ENCODE measurements at places on chromosomes 5 and 9.

DNA sequence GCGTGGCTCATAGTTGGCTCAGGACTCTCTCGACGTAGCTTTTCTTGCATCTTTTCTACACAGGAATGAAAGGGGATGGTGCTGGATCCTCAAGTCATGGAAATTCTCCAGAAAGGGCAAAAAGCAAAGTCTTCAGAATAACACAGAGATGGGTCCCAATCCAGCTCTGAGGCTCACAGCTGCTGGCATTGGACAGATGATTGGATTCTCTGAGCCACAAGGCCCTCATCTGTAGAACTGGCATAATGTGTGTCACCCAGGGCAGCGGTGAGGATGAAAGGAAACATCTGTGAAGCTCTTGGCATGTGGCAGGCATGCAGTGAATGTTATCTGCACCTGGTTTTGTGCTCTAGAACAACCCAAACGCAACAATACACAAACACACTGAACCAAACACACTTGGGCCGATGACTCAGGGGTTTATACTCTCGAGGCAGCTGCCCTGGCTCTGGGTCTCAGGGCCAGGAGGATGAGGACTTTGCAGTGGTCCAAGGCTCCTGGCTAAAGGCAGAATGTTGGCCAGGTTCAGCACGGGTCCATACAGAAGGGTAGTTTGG, 64.0 kb upstream of the UBTD2 start:
- no peak for DNase-seq

- DNase-seq = no peak
These were observed 118.5 kb downstream of the COL23A1 start for GRCh38 chr5:178471711-178472110.

DNA sequence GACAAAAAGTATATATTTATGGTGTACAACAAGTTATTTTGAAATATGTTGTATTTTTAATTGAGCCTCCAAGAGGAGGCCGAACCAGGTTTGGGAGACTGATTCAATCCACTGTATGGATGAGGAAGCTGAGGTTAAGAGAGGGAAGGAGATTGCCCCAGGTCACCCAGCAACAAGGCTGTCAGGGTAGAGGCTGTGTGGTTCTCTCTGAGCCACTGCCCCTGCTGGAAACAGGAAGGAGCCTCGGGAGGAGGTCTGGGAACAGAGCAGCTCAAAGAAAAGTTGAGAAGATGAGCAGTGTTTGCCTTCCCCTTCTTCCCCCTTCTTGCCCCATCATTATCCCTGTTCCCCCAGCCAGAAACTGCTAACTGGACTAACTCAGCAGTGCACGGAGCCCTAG, 6.6 kb upstream of the FAT2 start:
- no peak for DNase-seq

DNA sequence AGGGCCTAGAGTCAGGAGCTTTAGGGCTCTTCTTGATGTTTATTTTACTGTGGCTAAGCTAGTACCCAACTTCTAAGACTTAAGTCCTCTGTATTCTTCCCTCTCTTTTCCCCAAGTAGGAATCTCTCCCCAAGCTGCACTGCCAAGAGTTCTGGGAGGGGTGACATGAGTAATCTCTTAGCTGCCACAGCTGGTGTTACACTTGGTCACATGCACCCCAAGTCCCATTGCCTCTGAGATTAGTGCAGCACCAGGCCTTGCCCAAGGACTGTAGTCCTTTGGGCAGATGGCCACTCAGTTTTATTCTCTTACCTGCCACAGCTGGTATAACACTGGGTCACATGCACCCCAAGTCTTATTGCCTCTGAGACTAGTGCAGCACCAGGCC, 114.7 kb upstream of the RIOK2 start:
- DNase-seq = no peak

- DNase-seq = no peak
These were observed 16.3 kb downstream of the GPR151 start for GRCh38 chr5:146499680-146500079.

DNA sequence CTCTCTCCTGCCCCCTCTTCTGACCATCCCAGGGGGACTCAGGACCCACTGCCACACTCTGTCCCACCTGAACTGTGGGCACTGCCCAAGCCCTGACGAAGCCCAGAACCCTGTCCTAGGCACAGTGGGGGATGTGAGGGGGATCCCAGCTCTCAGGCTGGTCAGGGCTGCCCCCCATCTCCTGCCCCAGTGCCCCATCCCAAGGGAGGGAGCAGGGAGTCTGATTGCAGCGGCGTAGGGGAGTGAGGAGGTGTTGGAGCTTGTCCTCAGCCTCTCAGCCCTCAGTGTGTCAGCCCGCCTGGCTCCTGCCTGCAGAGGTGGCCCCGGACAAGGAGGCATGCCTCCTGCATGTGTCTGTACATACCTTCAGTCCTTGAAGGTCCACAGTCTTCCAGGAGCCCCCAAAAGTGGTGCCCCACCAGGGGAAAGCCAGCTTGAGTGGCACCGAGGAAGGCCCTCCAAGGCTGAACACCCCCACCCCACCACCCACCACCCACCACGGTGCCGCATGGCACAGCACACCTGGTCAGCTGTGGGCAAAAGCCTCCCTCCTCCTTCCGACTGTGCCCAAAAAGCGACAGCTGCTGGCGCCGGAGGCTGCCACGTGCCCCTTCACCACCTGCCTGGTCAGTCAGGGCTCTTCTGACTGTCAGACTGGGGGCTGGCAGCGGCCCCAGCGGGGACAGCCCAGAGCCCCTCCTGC, 930 bp downstream of the SARDH start:
- DNase-seq = no peak

- DNase-seq = no peak
These were observed at the start of gene PDCD1LG2 for GRCh38 chr9:5510360-5510931. PDCD1LG2 (plus strand) TSS chr9:5510531; CDS start chr9:5522547, 12,016 bp downstream.

DNA sequence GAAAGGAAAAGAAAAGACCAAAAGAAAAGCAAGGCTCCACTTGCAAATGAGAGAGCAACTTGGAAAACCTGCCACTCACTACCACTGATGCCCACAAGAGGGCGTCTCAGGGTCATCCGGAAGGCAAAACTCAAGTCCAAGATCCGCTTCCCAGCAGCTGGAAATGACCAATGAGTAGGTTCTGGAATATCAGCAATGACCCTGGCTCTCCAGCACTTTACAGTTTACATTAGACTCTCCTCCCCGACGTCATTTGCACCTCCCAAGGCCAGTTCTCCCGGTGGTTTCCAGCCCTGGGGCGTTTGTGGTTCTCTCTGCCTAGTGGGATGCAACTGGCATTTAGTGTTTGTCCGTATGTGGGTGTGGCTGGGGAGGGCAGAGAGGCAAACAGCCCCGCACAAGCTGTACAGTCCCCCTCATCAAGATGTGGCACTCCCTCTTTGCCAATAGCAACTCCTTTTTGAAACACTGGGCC, 193.8 kb upstream of the ZNF618 start:
- peak; percentile 4 for DNase-seq

- DNase-seq = no peak
These were observed 41.5 kb downstream of the FOXI1 start for GRCh38 chr5:170147051-170147752.

DNA sequence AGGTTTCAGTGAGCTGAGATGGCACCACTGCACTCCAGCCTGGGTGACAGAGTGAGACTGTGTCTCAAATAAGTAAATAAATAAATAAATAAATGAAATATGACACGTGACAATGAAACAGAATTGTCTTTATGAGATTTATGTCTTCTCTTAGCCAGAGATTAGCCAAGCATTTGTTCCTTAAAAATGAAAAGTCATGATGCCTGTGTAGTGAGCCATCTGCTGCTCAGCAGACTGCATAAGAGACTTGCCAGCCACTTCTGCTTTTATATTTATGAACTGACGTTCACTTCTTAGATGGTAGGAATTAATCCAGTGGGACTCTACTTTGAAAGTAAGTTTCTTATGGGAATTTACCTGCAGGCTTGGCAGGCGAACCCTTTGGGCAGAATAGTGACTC, 227.4 kb downstream of the NR3C1 start:
- DNase-seq = no peak

- DNase-seq = no peak
These were observed 15.2 kb upstream of the NEK6 start for GRCh38 chr9:124242331-124243194.

DNA sequence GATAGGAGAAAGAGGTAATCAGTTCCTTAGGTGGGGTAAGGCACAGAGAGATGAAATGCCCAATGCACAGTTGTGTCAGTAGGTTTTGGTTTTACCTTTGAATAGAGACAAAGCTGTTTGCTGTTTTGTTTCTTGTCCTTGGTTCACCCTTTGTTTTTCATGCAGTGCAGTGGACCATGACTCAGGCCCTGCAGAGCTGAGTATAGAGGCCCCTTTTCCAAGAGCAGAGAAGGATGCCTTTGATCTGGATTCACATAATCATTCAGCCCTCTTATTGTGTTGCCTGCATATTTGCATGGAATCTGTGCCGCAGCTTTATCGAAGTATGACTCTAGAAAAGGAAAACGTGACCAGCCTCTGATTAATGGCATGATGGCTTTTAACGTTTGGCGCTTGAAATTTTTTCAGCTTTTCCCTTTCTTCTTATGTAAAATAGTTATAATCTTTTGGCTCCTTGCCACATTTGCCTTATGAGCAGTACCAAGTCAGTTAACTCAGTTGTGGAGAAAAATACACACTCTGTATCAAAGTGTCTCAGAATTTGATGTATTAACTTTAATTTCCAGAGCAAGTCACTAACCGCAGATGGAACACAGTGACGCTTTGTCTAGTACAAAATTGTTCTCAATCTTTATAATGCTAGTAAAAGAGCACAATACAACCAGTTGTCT, 197.6 kb downstream of the KDM4C start:
- no peak for DNase-seq

DNA sequence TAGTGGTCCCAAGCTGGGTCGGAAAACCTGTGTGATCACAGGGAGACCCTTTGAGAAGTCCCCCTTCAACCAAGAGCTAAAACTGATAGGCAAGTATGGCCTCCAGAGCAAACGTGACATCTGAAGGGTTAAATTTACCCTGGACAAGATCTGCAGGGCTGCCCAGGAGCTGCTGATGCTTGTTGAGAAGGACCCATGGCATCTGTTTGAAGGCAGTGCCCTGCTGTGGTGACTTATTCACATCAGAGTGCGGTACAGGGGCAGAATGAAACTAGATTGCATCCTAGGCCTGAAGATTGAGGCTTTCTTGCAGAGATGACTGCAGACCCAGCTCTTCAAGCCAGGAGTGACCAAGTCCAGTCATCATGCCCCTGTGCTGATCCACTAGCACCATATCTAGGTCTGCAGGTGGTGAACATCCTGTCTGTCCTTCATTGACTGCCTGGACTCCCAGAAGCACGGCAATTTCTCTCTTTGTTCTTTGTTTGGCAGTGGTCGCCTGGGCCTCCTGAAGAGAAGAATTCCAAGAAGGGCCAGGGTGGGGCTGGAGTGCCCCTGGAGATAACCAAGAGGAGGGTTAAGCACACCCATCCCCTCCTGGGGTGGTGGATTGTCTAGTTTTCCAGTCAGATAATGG, 25.7 kb upstream of the CHD1 start:
- DNase-seq = no peak

GRCh38 chr9:109143881-109144562, 23.0 kb downstream of the FRRS1L start:
- no peak for DNase-seq

DNA sequence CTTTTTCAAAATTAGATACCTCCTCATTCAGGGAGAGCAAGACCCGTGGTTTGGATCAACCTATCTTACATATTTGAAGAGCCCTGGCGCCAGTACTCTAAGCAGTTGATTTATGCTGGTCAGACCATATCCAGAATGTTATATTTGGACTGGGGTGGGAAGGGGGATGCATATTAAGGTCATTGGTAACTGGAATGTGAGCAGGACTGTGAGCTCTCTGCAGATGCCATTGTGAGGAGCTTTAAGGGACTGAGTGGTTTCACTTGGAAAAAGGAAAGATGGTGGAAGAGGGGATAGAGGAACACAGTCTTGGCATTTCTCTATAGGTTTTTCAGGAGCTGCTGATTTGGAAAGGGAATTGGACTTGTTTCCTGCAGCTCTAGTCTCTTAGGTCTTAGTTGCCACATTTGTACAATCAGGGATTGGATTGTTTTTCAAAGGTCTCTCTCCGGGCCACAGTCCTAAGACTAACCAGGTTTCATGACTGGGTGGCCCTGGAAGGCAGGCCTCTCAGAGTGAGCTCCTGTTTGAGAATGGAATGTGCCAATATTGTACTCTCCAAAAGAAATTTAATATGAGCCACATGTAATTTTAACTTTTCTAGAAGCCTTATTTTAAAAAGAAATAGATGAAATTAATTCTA, 25.8 kb upstream of the F2R start:
- no peak for DNase-seq

GRCh38 chr5:119171686-119172085, 100.8 kb downstream of the DMXL1 start:
- no peak for DNase-seq

- no peak for DNase-seq
These were observed 127.7 kb downstream of the ZDHHC21 start for GRCh38 chr9:14565352-14566016.

DNA sequence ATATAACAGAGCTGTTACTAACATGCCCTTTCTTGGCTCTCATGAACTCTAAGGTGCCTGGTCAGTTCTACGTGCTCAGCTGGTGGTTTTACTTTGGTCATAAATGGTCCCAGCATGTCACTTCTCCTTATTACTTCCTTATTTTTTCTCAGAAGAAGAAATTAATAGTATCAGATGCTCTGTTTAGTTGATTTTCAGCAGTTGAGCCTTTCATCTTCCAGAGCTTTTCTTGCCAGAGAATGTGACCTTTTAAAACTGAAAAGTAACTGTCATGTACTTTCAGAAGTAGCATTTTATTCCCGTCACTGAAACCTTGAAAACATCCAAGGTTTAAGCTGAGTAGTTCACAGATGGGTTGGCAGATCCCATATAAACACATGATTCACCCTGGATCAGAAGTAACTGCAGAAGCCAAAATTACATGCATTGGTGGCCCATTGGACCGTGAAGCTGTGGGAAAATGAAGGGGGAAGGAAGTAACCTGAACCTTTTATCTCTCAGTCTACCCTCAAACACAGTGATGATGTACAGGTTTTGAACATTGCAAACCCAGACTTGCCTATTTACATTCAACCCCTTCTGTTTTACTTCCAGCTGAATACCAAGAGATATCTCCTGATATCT, 50.5 kb downstream of the HACD4 start:
- DNase-seq = no peak

DNA sequence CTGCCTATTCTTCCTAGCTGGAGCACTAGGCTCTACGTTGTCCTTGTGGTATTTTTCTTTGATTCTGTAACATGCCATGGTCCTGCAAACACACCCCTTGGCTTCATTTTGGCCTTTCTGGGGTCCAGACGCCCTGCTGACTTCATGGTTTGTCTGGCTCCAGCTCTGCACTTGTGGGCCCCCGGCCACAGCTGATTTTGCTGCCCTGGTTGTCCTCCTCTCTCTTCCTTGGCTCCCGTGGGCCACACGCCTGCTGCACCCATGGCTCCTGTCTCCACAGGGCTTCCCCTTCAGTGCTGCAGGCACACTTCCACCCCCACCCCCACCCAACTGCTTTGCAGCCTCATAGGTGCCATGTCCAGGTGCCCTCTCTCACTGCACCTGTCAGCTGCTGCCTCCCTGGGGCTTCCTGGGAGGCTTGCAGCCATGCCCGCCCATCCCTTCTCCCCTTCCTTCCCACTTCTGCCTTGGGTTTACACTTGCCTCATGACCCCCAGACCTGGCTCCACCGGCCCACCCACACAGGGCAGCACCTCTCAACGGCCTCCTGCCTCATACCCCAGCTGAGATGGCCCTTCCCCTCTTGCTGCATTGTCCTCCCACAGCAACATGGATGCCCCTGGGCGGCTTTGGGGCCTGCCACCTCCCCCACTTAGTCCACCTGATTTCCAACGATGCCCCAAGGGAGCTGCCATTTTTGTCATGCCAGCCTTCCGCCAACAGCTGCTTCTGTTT, 25.6 kb downstream of the SLC6A3 start:
- DNase-seq = no peak

GRCh38 chr9:126883636-126884035, 23.2 kb downstream of the ZBTB34 start:
- no peak for DNase-seq

GRCh38 chr9:112377087-112377486, 2.8 kb upstream of the HSDL2 start:
- DNase-seq = no peak

All from activated naive CD4-positive, alpha-beta T cell (primary cell).